ENCODE measurements at places on chromosomes 7 and 10. TPM values are rescaled to one million over a fixed set of nuclear protein-coding genes. Genes with fewer than 3 reads are reported as not detected.

Gene MRLN
- total RNA-seq: not detected

Gene ECHS1
- 62.6 TPM for total RNA-seq

Gene VKORC1L1
- total RNA-seq: 16.1 TPM

Gene TLX1
- total RNA-seq: not detected

Gene TMEM236
- under 0.01 TPM for total RNA-seq

Gene TMEM270
- not detected for total RNA-seq

Gene MEIG1
- not detected for total RNA-seq

Gene PNLIPRP1
- total RNA-seq: not detected

Gene ADIRF
- total RNA-seq: 69.4 TPM

Gene TMEM139
- total RNA-seq: not detected

Gene ZCWPW1
- total RNA-seq: 1.9 TPM

Gene GPR146
- 9.0 TPM for total RNA-seq

Gene TFPI2
- total RNA-seq: 417 TPM

Data from regular cardiac myocyte (primary cell).